ENCODE measurements at places on chromosomes 1 and 21. TPM values are rescaled to one million over a fixed set of nuclear protein-coding genes. Genes with fewer than 3 reads are reported as not detected.

OR2L13 gene
- total RNA-seq: not detected

SH3BGR gene
- 2.7 TPM for total RNA-seq

SDC3 gene
- total RNA-seq: 38.3 TPM

ELF3 gene
- total RNA-seq: 71.9 TPM

GRCh38 chr1:98323388-98323787 is 338.1 kb upstream of the SNX7 start:
- peaks cover 3% of the 10 kb centered on the region for H3K36me3 ChIP-seq
- peak overlapping the region; percentile 1 for H3K27ac ChIP-seq
- DNase-seq: no peak

CCDC24 gene
- 35.9 TPM for total RNA-seq

- H3K4me3 ChIP-seq: no peak overlapping the region
- H3K27ac ChIP-seq: no peak overlapping the region
- no peaks in the 10 kb centered on the region for H3K36me3 ChIP-seq
- no peak for DNase-seq
Measured at GRCh38 chr1:64936956-64937355, 29.4 kb downstream of the JAK1 start.

TFF2 gene
- not detected for total RNA-seq

APCS gene
- not detected for total RNA-seq

DNA sequence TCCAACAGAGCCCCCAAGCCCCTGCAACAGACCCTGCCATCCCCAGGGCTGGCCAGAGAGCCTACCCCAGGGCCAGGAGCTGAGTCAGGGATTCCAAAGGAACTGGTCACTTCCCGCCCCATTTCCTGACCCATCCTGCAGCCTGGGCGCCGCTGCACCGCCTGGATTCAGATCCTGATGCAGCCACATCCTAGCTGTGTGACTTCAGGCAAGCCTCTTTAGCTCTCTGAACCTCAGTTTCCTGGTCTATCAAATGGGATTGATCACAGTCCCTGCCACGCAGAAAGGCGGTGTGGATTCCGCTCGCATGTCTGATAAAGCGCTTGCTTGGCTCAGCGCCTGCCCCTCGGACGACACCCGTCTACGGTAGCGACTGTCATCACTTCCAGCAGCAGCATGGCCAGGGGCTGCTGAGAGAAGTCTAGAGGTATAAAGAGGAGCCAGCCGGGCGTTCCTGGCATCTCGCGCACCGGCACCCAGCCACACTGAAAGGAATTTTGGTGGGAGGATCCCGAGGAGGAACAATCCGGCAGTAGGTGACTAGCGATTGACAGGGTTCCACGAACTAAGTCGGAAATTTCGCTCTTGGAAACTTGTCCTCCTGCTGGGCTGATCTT is 10.1 kb downstream of the EPHA2 start:
- no peak for DNase-seq
- H3K4me1 ChIP-seq: peaks cover 46% of the 10 kb centered on the region
- peaks cover 26% of the 10 kb centered on the region for H3K36me3 ChIP-seq
- H3K27me3 ChIP-seq: no peaks in the 10 kb centered on the region
- peak overlapping the region; percentile 42 for H3K4me3 ChIP-seq
- peak overlapping the region; percentile 98 for H3K27ac ChIP-seq

- H3K27ac ChIP-seq: no peak overlapping the region
- H3K36me3 ChIP-seq: no peaks in the 10 kb centered on the region
- H3K4me3 ChIP-seq: no peak overlapping the region
- no peaks in the 10 kb centered on the region for H3K27me3 ChIP-seq
Measured at GRCh38 chr1:108556066-108556465, 3.8 kb upstream of the EEIG2 start.

DNA sequence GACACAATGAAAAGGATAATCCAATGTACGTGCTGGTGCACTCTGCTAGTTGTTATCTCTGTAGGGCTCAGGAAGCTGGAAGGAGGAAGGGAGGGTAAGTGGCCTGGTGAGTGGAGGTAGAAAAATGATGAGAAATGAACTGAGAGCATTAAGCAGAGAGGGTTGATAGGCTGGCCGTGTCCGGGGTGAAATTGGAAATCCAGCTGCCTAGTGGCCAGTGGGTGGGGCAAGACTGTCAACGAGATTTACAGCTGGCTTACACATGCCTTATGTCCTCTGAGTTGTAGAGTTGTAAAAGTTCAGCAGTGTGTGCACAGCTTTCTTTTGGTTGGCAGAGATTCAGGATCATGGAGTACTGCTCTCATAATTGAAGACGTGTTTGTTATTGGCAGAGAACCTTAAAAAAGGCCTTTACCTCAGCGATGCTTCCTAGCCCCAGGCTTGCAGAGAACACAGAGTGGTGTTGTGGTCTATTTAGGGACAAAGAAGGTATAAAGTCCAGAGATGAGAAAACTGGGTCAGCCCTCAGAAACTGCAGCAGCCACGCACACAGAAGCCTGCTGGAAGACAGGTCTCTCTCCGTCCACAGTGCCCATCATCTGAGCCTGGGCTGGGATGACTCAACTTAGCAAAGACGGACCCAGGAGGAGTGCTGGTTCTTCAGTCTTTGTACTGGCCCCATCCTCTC is 132.4 kb downstream of the EDEM3 start:
- H3K4me3 ChIP-seq: no peak overlapping the region
- no peak overlapping the region for H3K27ac ChIP-seq
- peaks cover 2% of the 10 kb centered on the region for H3K4me1 ChIP-seq
- no peaks in the 10 kb centered on the region for H3K27me3 ChIP-seq
